Suprapubic skin (tissue), 4 donors: ENCODE measurements at places on chromosomes 7 and 10.

DNA sequence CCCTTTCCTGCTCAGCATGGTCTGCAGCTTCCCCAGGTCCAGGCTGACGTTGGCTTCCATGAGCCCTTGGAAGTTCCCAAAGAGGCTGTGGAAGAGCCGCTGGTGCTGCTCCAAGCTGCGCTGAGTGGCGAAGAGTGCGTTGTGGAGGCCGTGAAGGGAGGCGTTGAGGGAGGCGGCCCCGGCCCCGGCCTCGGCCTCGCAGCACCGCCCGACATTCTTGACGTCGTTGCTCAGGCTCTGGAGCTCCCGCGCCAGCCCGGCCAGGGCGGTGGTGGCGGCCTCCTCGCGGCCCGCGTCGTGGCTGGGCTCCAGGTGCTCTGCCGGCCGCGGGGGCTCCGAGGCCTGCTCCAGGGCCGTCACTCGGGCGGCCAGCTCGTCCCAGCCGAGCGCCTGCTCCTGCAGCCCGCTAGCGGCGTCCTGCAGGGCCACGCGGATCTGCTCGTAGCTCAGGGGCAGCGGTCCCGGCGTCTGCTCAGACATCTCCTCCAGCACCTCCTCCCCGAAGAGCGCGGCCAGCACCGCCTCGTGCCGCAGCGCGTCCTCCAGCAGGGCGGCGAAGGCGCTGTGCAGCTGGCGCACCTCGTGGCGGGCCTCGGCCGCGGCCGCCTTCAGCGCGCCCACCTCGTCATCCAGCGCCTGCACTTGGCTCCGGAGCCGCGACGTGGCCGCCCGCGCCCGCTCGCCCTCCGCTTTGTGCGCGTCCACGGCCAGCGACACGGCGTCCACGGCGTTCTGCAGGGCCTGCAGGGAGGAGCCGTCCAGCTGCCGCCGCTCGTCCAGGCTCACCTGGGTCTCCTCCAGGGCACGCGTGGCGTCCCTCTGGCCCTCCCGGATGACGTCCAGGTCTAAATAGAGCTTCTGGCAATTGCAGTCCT is 14.7 kb downstream of the MMRN2 start:
- DNase-seq, result peak; percentile 58

DNA sequence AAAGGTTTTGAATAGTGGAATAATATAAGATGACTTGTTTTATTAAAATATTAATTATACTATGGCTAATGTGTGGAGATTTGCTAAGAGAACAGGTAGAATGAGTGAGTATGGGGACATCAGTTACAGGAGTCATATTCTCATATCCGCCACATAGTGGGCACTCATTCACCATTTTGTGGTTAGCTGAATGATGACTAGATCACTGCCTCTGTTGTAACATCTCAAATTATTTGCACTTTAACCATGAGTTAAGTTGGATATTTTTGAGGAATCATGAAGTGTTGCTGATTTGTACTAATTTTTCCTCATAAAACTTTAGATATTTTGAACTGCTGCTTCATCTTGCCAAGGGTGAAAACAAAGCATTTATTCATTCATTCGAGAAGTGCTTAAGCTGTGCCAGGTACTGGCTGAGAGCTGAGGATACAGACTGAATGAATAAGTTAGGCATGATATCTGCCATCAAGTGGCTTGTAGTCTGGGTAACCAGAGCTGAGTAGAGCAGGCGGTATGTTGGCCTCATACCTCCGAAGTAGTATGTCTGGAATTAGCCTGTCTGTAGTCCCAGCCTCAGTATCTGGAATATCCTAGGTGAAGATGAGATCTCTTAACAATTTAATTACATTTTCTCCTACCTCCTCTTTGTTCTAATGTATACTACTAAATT is 100.5 kb downstream of the ZEB1 start:
- DNase-seq, result no peak

DNA sequence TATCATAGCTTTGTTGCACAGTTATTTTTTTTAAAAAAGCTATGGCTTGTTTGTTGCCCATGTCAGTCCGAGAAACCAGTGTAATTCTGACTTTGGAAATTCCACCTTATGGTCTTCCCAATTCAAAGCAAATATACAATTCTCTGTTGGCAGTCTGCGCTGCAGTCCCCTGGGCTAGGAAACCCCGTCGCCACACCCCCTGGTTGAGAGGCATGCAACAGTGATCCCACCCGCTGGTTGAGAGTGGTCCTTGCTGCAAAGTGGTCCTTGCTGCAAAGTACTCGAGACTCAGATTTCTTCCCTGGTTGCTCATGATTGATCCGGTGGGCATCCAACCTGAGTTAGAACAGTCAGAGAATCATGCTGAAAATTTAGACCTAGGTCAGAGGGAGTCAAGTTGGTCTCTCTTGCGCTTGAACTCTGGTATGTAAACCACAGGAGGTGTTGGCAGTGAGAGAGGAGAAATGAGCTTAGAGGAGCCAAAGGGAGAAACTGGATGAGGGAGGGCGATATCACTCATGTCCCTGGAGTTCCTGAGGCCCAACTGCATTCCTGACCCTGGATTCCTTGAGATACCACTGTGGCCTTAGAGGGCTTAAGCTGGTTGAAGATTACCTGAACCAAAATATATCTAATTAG is 45.0 kb upstream of the STK17A start:
- DNase-seq, result no peak

DNA sequence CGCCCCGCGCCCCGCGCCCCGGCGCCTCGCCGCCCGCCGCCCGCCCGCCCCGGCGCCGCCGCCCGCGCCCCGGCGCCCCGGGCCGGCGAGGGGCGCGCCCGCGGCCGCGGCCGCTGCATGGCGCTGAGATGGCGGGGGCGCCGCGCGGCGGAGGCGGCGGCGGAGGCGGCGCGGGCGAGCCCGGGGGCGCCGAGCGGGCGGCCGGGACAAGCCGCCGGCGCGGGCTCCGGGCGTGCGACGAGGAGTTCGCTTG is 174 bp downstream of the ADCY1 start:
- DNase-seq, result no peak

DNA sequence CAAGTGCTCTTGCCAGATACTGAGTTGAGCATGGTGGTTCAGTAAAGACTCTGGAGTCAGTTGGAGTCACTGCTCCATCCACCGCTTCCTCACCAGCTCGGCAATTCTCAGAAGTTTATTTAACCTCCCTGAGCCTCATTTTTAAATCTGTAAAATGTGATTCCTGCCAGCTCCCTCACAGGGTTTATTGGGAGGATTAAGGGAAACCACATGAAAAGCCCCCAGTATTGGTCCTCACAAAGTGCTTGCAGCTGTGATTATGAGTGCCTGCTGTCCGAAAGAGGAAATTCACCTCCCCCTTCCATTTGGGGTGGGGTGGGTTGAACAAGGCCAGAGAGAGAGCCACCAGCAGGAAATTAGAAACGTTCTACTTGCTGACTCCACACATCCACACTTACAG is 99.0 kb downstream of the AOAH start:
- DNase-seq, result no peak

DNA sequence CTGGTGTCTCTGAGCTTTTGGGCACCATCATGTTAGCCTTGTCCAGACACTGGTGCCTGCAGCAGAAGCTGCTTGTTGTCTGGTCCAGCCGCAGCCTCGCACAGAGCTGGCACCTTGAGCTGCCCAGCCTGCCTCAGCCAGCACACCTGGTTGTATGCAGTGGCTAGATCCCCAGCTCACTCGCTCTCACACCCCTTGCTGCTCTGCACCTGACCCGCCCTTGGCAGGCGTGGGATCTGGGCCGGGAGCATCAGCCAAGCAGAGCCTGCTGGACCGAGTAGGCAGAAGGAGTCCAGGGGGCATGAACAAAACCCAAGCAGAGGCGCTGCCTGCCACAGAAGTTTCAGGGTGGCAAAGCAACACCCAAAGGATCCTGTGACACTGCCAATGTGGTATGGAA is 79.7 kb upstream of the ITGB1 start:
- DNase-seq, result no peak

GRCh38 chr10:50866317-50866716 is 19.1 kb downstream of the A1CF start:
- no peak for DNase-seq
